ENCODE measurements at places on chromosomes 1 and 21. TPM values are rescaled to one million over a fixed set of nuclear protein-coding genes. Genes with fewer than 3 reads are reported as not detected.

DNA sequence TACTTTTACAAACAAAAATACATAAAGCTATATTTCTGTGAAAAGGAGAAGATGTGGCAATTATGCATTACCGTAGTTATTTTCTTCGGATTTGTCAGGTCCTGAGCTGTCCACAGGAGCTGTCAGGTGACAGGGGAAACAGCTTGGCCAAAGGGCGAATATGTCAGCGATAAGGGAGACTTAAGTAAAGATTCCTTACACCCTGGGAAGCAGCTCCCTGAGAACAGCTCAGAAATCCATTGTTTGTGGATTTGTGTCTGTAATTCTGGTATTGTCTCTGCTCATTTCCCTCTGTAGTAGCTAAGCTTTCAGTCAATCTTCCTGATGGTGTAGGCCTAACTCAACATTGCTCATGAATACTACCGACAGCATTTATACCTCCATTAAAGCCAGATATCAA is 7.1 kb upstream of the CD34 start:
- DNase-seq: no peak

DNA sequence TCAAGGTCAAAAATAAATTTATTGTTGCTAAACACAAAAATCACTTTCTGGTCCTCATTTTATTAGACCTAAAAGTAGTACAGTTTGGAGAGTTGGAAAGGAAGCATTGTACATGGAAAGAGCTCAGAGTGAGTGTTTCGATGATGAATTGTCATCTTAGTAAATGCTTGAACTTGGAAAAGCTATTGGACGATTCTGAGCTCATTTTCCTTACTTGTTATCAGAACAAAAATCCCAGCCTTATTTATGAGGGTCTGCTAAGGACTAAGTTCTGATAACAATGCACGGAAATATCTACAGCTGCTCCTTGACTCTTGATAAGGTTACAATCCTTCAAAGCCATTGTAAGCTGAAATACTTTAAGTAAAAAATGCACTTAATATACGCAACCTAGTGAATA is 710.0 kb upstream of the PTBP2 start:
- no peak for DNase-seq

GRCh38 chr1:203524152-203524551 is 30.2 kb downstream of the OPTC start:
- no peak for DNase-seq

DNA sequence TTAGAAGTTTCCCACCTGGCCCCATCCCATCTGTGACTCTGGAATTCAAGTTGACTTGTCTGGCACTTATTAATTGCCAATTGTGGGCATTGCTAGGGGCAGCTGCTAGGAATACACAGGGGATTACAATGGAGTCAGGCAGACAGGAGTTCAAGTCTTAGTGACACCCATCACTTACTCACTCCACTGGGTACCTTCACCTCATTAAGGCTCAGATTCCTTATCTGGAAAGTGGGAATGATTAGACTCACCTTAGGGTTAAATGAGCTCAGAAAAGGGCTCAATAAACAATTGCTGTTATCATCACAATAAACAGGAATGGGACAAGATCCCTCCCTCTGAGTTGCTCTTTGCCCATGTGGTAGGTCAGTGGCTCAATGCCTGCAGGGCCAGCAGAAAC is 18.2 kb downstream of the GRIK3 start:
- no peak for DNase-seq

DNA sequence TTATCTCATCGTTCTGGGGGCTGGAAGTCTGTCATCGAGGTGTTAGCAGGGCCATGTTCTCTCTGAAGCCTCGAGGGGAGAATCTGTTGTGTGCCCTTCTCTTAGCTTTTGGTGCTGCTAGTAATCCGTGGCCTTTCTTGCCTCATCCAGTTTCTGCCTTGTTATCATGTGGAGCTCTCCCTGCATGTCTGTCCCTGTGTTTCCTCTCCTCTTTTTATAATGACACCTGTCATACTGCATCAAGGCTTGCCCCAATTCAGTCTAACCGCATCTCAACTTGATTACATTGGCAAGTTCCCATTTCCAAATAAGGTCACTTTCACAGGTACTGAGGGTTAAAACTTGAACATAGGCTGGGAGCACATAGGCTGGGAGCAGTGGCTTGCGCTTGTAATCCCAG is 82.6 kb upstream of the CNIH3 start:
- no peak for DNase-seq

- no peak for DNase-seq
Measured at GRCh38 chr1:2180297-2181245, 14.0 kb downstream of the FAAP20 start.

DNA sequence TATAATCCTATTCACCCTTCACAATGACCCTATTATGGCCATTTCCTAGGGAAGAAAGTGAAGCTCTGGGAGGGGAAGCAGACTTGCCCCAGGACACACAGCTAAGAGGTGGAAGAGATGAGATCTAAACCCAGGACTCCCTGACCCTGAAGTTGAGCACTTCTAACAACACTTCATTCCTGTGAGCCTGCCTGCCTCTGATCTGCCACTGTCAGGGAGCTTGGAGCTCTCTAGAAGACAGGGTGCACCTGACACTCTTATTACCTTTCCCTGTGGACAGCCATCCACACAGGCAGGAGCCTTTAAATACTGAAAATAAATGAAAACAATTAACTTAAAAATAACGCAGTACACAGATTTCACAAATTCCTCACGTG is 599 bp downstream of the MKNK1 start:
- no peak for DNase-seq

DNA sequence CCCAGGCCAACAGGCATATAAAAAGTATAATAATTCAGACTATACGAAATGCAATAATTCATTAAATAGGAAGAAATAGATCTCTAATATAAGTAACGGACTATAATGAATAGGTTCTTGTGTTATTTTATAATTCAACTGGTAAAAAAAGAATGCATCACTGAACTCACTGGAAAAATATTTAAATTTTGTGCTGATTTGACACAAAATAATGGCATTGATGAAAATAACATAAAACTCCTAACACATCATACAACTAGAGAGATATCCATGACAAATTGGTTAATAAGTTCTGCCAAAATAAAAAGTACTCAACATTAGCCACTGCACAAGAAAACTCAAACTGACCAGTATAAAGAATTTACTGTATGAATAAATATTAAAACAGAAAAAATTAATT is 57.1 kb upstream of the RAB4A start:
- DNase-seq: no peak

DNA sequence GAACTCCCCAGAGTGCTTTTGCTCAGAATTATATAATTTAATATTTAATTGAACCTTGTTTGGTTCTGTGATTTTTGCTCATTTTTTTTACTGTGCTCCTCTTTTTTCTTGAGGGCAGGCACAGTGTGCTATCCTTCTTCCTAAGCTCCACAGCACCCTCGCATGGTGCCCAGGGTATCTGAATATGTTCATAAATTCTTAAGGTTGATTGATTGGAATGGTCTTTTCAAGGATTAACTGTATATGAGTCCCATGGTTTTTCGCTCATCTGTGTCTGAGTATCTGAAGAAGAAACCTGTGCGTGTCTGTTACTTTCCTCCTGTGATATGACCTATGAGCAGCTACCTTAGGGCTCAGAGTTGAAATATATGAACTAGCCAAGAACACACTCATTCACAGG is 393.7 kb downstream of the HLX start:
- DNase-seq: no peak

GRCh38 chr1:169098380-169098779 is 8.1 kb upstream of the ATP1B1 start:
- no peak for DNase-seq

DNA sequence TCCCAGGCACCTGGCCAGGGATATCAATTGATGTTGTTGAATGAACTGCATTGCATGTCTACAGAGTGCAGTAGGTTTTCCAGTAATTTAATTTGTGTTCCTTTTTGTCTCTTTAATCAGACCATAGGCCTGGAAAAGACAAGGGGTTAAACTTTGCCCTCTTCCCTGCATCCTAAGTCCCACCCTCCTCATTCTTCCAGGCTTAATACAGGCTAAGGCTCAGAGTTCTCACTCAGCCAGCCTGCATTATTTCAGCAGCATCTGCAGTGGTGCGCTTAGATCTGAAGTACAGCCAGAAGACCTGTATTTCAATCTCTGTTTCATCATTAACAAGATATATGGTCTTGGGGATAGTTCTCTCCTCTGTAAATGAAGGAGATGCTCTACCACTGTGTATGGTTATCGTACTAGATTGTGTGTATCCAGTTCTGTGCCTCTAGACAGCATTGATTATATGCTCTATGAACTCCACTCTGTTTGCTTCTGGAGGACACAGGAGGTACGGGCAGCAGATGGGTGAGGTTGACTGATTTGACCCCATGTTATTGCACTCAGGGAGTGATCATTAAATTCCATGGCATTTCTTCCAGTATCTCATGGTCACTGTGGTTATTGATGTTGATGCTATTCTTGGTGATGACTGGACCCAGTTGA is 286.1 kb downstream of the RPS6KC1 start:
- no peak for DNase-seq

GRCh38 chr1:18294437-18295176 is 186.1 kb upstream of the KLHDC7A start:
- no peak for DNase-seq

DNA sequence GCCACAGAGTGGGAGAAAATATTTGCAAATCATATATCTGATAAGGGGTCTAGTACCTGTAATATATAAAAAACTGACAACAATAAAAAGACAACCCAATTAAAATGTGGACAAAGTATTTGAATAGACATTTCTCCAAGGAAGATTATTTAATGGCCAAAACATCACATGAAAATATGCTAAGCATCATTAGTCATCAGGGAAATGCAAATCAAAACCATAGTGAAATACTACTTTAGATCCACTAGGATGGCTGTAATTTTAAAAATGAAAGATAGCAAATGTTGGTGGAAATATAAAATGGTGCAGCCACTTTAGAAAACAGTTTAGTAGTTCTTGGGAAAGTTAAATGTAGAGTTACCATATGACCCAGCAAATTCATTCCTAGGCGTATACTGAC is 118.7 kb upstream of the KIF26B start:
- DNase-seq: no peak

DNA sequence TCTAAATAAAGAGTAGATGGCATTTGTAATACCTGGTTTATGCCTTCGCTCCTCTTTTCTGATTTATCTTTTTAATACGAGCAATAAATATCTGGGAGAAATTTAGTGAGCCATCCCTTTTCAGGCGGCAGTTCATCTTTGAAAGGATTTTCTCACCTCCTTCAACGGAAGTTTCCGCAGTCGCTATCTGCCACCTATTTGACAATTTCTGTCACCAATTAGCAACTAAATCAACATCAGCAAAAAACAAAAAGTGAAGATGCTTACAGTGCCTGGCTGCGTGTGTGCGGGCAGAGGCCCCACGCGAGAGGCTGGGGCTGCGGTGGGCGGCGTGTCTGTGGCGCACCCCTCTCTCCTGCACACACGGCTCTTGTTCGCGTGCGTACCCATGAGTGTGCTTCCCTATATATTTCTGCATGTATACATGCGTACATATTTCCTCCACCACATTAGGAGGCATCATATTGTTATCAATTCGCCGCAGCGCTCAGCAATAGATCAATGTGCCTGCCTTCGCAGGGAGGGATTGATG is 117.3 kb upstream of the BARHL2 start:
- no peak for DNase-seq

- DNase-seq: no peak
Measured at GRCh38 chr1:151425103-151425502, 25.7 kb downstream of the PSMB4 start.

GRCh38 chr1:223233410-223234169 is 90.5 kb upstream of the TLR5 start:
- no peak for DNase-seq

- DNase-seq: peak; percentile 20
Measured at GRCh38 chr1:117655220-117655577, 49.4 kb downstream of the TENT5C start.

DNA sequence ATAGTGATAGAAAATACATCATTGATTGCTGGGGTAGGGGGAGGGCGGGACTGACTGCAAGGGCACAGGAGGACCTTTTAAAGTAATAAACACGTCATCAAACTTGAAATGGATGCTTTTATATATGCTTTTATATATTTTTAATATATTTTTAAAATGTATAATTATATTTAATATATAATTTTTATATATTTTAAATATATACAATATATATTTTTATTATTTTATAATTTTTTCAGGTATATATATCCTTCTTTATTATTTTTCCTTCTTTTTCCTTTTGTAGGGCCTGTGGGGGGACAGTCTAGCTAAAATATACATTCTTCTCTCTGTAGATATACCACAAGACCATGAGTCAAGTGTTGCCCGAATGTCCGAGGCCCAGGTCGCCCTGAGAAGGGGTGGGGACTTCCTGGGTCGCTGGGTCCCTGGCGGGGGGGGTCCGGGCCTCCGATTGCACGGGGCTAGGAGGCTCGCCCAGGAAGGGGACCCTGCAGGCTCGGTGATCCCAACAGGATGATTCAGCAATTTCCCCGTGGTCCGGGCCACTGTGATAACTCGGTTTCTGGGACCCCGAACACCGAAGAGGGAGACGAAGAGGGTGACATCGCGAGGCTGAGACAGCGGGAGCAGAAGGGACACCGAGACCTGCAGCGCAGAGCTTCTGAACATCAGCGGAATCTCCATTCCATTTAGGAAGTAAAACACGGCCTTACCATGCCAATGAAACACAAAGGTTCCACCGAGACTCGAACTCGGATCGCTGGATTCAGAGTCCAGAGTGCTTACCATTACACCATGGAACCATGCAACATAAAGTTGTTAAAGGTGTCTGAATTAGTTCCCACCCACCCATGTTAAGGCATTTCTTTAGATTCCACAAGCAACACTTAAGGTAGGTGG is 112.5 kb upstream of the NBPF11 start:
- no peak for DNase-seq

- no peak for DNase-seq
Measured at GRCh38 chr1:101203820-101204540, 32.8 kb upstream of the S1PR1 start.

Gene SELENON
- 45.2 TPM for total RNA-seq

Gene CLDN8
- total RNA-seq: not detected

Gene SNIP1
- total RNA-seq: 7.0 TPM

Gene CYP4A22
- not detected for total RNA-seq

Gene BRINP3
- total RNA-seq: 5.4 TPM

Gene FLAD1
- total RNA-seq: 30.1 TPM

Gene CD48
- total RNA-seq: 1.3 TPM

Gene TCEA3
- total RNA-seq: 78.6 TPM

Gene CASQ2
- total RNA-seq: 1,110 TPM

Gene MRAP
- not detected for total RNA-seq

Gene CIART
- total RNA-seq: 8.7 TPM
